Right renal cortex interstitium (tissue), 3 donors: ENCODE measurements at places on chromosomes 6 and 20.

DNA sequence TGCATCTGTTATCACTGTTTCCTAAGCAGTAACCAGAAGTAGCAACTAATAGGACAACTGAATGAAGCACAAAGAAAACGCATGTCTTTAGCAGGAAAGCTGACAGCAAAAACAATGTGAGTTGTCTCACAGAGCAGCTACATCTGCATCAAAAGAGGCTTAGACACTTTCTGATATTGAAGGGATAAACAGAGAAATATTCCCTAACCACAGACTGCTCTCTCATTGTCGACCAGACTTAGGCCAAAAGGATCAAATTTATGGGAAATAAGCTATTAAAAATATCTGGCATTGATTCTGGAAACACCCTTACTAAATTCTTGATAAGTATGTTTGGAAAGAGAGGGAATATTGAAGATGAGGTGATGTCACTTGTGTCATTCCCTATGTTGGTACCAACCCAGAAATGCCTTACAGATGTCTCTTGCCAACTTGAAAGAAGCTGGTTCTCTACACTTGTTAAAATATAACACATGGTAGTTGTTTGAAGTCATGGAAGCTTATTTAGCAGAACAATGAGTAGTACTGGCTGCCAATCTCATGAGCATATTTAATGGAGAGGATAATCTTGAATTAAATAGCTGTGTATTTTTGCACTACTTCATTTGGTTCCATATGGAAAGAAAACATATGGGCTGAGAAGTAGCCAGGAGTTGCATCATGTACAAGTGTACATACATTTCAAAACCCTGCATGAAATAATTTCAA, 929.3 kb upstream of the MAN1A1 start:
- DNase-seq, result no peak

DNA sequence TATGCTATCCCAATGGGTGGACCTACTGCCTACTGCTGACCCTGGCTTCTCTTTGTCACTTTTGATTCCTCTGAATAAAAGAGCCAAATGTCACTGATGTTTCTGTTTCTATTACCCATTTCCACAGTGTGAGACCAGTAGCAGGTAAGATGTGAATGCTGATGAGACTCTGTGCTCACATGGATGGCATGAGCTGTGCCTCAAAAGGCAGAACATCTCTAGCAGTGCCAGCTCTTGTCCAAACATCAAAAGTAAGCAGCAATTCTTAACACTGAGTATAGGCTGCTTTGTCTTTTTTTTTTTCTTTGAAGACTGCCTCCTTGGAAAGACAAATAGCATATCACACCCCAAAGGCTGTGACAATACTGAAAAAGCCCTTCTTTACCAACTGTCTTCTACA, 459.2 kb upstream of the RUNX2 start:
- no peak for DNase-seq

- DNase-seq, result no peak
Measured at GRCh38 chr20:38255393-38255792, 5.1 kb downstream of the KIAA1755 start.

- DNase-seq, result no peak
Measured at GRCh38 chr6:5850848-5851255, 155.9 kb downstream of the NRN1 start.
